Fibroblast of the conjunctiva (primary cell): ENCODE measurements at places on chromosomes 7 and 10.

DNA sequence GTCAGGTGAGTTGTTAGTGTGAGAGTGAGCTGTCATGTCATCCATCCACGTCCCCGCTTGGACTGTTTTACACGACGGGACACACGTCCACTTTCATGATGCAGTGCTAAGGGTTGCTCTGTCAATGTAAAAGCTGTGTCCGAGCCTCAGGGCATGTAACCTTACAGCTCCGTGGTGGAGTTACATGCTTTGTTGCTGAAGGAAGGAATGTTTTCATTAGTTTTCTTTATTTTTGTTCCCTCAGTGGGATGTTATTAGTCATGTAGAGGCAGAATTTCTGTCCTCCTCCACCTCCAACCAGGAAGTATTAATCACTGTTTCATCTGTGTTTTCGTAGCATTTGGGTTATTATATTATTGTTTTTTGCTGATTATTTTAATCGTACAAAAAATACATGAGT is 88.6 kb downstream of the NRG3 start:
- no peak for DNase-seq

DNA sequence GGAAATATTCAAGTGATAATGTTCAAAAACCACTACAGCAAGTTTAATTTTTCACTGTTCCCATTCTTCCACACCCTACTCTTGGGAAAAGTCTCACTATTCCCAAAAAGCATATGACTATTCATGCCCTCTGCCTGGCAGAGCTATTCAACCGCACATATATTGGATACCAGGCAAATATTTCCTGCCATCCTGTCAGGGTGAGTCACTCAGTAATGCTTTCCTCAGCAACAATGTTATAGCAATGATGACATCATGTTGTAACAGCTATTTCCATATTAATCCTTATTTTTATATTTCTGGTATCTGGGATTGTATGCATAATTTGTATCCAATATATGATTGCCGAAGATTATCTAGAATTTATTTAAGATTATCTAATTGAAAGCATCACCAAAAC is 114.0 kb upstream of the PLXDC2 start:
- DNase-seq: peak; percentile 22

GRCh38 chr10:12705943-12706342 is 295.6 kb downstream of the CCDC3 start:
- DNase-seq: no peak

GRCh38 chr10:7541137-7542087 is 125.4 kb downstream of the ITIH5 start:
- no peak for DNase-seq

DNA sequence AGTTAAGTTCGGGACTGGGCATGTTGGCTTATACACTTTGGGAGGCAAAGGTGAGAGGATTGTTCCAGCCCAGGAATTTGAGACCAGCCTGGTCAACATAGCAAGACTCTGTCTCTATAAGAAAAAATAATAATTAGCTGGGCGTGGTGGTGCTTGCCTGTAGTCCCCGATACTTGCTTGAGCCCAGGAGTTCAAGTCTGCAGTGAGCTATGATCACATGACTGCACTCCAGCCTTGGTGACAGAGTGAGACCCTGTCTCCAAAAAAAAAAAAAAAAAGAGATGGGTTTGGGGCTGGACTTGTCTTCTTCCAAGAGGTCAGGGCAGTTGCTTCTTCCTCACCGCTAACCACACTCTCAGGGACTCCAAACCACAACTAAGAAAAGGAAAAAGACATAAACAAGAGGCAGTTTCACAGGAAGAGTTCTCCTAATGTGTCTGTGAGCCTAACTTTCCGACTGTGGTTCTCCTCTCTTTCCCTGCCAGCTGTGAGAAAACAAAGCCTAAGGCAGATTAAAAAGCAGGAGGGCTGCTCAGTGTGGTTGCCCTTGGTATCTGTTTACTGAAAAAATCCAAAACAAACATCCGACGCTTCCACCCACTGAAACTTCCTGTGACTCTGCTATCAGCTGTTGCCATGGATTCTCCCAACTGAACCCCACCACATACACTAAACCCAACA is 2.4 kb upstream of the SERPINE1 start:
- DNase-seq: peak; percentile 68

DNA sequence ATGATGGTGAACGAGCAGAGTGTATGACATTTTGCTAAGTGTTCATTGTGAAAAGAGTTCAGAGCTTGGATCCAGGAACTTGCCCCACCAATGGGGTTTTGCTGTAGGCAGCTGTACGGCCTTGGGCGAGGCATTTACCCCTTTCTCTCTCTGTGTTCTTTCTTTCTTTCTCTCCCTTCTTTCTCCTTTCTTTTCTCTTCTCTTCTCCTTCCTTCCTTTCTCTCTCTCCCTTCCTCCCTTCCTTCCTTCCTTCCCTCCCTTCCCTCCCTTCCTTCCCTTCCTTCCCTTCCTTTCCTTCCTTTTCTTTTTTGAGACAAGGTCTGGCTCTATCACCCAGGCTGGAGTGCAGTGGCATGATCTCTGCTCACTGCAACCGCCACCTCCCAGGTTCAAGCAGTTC is 45.3 kb upstream of the KMT2C start:
- no peak for DNase-seq

GRCh38 chr7:17947620-17948019 is 7.3 kb upstream of the SNX13 start:
- no peak for DNase-seq

- DNase-seq: no peak
These were observed 7.8 kb upstream of the SCD start for GRCh38 chr10:100339236-100339635.

GRCh38 chr7:91988213-91988612 is 47.6 kb downstream of the AKAP9 start:
- DNase-seq: no peak

DNA sequence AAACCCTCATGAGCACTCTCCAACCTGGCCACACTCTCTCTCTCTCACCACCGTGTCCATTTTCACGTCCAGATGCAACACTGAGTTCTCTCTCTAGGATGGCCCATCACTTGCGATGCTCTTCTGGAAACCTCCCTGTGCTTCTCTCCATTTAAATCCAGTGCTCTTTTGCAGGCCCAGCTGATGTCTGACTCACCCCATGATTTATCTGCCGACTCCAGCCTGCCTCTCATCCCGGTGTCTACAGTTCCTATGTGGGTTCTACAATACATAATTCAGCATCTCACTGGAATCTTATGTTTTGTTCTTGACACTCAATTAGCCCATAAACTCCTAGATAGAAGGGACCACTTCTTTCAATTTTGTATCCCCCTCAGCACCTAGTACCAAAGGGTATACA is 5.0 kb downstream of the TPK1 start:
- no peak for DNase-seq

- no peak for DNase-seq
These were observed 3.3 kb downstream of the MAP3K8 start for GRCh38 chr10:30437031-30437841.

DNA sequence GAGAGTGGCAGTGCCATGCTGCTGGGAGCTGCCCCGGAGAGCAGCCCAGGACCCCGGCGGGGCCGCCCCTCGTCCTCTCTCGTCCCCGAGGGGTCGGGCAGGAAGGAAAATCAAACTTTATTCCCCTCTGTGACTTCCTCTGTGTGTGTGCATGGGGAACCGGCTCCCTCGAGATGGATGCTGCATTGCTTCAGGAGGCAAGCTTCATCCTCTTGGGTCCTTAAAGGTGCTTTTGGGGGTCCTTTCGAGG is 726 bp downstream of the MCU start:
- no peak for DNase-seq

DNA sequence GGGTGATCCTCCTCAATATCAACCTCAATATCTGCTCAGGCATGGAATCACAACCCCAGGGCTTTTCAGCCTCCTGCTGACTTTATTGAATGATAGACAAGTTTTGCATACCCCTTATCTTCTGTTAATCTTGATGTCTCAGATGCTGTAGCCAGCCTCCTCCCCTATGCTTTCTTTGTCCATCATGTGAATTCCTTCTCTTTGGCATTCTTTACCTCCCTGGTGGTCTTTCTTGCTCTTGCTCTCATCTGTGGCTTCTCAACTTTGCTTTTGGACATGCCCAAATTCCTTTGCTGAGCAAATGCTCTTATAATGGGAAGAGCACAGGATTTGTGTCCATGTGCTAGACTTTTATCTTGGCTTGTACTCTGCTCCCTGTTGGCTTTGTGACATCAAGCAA is 73.4 kb upstream of the FAM13C start:
- no peak for DNase-seq

DNA sequence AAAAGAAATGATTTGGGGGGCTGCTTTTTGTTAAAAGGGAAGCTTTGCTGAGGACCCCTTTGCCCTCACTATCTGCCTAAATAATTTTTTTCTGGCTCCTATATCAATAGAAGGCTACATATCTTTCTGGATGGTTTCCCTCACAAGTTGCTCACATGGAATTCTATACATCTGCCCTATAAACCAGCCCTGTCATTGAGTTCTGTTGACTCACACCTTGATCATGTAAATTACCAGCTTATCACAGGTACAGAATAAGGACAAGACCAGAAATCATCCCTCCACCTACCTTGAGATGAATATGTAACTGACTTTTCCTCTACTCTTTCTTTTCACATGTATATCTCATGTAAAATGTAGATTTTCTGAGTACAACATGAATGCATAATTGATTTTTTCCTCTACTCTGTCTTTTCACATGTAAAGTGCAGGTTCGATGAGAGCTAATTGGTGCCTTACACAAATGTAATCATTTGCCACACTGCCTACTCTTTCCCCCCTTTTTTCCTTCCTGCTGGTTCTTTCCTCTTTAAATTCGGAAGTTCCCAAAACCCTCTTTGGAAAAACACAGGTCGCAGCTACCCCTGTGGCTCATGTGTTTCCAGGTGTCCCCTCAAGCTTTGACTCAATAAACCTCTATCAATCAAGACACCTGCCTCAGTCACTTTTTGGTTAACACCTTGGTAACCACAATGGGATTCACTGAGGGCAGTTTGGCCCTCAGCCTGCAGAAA is 12.5 kb downstream of the CYP3A43 start:
- DNase-seq: no peak

GRCh38 chr7:25877802-25878789 is 273.9 kb upstream of the NFE2L3 start:
- DNase-seq: no peak

- DNase-seq: peak; percentile 37
These were observed 256.7 kb downstream of the AGMO start for GRCh38 chr7:15305002-15305600.

DNA sequence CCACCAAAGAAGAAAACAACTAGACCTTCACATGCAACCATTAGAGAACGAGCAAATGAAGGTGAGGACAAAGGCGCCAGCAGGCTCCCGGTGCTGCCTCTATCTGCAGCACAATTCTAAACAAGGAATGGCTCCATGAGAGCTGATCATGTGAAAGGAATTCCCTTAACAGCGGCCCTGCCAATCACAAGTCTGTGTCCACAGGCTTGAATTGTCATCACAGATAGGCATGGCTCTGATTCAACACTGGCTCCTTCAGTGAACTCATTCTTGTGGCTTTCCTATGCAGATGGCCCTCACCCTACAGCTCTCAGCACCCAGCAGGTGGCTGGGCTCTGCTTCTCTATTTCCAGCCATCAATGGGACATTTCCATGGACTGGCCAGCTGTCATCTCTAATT is 36.2 kb downstream of the LAMB1 start:
- DNase-seq: no peak

DNA sequence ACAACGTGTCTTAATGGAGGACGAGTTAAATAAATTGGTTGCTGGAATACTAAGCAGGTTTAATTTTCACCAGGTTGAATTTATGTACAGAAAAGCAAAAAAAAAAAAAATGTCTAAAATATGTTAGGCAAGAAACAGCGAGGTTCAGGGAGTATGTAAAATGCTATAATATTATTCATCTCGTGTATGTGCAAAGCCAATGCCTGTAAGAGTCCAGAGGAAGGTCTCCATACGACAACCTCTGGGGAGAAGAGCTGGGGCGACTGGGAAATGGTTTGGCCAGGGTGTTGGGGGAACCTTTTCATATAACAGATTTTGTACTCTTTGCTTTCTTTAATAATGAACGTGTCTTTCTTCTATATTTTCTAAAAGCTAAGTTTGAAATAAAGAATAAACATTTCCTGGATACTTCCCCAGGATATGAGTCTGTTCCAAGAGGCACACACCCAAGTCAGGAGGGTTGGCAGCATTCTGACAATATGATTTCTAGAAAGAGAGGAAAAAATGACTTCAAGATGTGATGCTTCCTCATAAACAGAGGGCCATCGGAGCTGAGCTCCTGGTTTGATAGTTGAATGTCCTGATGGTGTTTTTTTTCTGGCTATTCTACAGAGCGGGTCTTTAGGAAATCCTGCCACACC is 208.6 kb upstream of the MGMT start:
- no peak for DNase-seq

GRCh38 chr10:13001041-13001886 is at the start of gene CCDC3:
Gene CCDC3, minus strand, starts transcription at chr10:13001713. Its CDS starts 143 bp downstream, at chr10:13001570.
- DNase-seq: no peak

GRCh38 chr7:151801782-151802468 is 75.0 kb downstream of the PRKAG2 start:
- DNase-seq: no peak

- no peak for DNase-seq
These were observed 32.9 kb upstream of the CUX1 start for GRCh38 chr7:101784292-101785127.
